ENCODE measurements at places on chromosomes 5 and 9.

DNA sequence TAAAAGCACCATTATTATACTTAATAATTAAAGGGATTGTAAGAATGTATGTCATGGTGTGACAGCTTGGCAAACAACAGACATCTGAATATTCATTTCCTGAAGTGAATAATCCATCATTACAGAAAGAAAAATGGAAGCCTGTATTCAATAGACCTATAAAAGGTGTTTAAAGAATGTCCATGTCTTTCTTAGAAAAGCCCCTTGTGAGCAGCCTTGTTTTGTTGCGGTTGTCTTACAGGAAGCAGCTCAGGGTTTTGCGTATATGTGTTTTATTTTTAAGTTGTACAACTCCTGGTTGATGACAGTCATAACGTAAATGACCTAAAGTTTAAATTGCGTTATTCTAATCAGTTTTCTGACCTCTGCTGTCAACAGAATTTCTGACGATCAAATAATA lies 53.8 kb downstream of the CAST start:
- no peak for DNase-seq

- DNase-seq, result no peak
Observed at GRCh38 chr5:109413458-109413857, 3.7 kb upstream of the PJA2 start.

- no peak for DNase-seq
Observed at GRCh38 chr5:178396796-178397720, 164.5 kb upstream of the PHYKPL start.

DNA sequence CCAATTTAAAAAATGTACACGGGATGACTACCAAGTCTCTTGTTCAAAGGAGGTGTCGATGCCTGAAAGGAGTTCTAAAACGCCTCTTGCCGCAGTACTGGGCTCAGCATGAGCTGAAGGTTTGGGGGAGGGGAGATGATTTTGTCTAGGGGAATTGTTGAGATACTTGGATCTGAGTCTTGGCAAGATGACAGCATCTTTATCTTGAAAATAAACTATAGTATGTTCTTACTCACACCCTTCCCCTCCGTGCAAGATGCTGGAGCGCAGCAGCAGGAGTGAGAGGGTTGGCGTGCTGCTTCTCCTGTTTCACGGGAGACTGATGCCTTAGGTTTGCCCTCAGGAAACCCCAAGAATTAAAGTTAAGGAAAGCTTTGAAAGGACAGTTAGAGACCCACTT lies 47.3 kb downstream of the FAM78A start:
- peak; percentile 59 for DNase-seq

DNA sequence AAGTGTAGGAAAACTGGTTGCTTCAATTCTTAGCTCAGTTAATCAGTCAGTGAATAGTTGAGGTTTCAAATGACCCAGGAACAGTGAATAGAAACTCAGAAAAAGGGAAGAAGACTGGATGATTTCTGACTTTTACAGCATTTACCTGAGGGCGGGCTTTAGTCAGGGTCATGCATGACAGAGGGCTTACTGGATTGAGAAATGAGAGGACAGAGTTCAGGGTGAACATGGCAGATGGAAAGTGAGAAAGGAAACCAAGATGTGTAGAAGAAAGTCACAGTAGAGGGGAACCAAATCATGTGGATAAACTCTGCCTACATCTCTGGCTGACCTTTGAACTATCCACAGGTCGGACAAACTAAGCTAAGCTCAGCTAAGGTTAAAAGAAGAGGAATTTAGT lies 596.0 kb downstream of the SEMA5A start:
- DNase-seq, result no peak

DNA sequence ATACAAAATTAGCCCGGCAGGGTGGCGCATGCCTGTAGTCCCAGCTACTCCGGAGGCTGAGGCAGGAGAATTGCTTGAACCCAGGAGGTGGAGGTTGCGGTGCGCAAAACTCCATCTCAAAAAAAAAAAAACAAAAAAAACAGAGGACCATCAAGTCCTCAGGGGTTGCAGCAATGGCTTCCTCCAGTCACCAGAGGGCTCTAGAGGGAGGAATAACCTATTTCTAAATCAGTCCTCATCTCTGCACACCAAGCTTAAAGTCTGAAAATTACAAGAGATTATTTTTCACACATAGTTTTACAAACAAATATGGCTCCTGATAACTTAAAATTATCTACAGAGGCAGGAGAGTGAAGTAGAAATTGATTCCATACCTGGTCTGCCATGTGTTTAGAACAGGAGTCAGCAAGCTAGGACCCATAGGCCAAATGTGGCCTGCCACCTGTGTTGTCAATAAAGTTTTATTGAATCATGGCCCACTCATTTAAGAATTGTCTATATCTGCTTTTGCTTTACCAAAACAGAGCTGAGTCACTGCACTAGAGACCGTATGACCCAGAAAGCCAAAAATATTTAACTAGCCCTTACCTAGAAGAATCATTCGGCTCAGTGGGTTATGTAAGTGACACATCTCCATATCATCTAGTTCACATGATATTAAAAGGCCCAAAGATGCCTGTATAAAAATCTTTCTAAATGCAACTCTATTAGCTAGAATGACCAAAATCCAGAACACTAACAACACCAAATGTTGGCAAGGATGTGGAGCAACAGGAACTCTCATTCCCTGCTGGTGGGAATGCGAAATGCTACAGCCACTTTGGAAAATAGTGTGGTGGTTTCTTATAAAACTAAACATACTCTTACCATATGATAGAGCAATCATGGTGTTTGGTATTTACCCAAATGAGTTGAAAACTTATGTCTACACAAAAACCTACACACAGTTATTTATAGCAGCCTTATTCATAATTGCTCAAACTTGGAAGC lies 207.7 kb downstream of the FRMD3 start:
- no peak for DNase-seq

DNA sequence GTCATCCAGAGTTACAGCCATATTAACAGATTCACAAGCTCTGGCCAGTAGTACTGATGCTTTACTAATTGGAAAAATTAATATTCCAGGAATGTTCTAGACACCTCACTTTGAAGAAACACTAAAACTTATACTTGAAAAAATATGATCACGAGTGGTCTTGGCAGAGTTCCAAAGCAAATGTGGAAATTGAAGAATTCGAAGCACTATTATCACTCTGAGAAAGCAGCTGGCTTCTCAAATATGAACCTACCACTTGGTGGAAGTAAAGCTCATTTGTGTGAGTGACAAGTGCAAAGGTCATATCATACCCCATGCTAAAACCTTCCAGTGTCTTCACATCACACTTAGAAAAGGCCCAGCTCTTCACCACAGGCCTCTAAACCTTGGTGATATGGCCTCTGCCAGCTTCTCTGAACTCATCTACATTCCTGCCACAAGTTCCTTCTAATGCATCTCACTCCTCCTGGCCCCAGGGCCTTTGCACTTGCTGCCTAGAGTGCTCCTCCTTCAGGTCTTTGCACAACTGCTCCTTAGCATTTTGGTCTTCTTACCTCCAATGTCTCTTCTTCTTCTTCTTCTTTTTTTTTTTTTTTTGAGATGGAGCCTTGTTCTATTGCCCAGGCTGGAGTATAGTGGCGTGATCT lies 175.7 kb upstream of the SMIM23 start:
- no peak for DNase-seq

GRCh38 chr9:27618066-27618465 lies 44.8 kb upstream of the C9orf72 start:
- DNase-seq, result no peak

GRCh38 chr5:161547406-161547737 lies 847 bp upstream of the GABRB2 start:
- DNase-seq, result no peak

GRCh38 chr9:20043035-20043434 lies 254.2 kb upstream of the SLC24A2 start:
- no peak for DNase-seq

DNA sequence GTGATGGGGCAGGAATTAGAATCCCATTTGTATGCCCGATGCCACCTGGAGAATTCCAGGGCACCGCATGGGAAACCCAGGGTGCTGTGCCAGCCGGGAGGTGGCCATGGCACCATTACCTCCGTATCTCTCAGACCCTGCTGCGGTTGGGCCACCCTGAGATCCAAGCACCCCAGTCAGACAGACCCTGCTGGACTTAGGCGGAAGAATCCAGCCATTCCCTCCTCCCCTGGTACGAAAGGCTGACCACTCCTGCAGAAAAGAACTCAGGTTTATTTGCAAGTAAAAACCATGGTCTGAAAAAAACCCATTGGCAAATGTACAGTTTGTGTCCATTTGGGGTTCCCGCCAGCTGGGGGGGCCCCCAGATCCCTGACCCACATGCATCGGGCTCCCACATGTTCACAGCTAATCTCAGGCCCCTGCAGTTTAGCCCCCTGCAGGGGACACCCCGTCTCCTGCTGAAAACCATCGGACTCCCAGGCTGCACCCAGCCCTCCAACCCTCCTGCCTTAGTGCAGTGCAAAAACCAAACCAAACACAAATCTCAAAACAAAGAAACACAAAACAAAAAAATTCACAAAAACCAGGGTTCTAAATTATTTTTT lies 23.6 kb upstream of the SARDH start:
- no peak for DNase-seq

DNA sequence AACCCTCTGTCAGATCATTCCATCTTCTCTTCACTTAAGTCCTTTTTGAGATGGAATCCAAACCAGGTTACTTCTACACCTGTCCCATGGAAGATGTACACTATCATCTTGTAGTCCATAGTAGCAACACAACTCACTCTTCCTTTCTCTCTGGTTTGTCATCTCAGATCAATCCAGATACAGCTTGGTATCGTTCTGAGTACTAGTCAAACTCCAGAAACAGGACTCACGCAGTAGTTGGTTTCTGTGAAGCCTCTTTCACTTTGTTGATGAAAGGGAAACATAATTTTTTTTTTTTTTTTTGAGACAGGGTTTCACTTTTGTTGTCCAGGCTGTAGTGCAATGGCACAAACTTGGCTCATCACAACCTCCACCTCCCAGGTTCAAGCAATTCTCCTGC lies 484.0 kb downstream of the PRDM9 start:
- no peak for DNase-seq

- DNase-seq, result no peak
Observed at GRCh38 chr9:14993901-14994554, 83.8 kb upstream of the FREM1 start.

DNA sequence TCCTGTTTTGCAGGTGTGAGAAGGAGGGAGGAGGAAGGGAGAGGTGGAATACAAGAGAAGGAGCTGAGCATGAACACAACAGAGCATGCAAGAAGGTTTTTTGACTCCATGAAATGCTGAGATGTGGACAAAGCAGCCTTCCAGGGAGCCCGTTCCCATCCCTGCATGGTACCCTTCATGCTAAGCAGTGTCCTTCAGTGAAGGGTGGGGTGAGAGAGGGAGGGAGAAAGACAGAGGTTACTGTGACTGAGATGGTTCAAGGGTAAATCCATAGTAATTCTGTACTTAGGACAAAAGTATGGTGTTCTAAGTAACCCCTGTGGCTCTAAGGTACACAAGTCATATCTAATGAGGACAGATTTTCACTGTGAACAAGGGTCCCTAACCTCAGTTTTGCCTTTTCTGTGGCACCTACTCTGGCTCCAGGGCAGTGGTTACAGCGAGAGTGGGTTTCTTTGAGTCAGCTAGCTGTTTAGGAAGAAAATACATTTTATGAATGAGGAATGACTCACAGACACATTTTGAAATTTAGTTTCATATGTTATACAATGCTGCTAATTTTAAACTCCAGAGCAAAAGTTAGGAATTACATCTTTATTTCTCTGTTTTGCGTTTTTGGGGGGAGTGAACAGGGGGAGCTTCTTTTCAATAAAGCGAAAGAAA lies 184.9 kb upstream of the SLC12A2 start:
- no peak for DNase-seq

DNA sequence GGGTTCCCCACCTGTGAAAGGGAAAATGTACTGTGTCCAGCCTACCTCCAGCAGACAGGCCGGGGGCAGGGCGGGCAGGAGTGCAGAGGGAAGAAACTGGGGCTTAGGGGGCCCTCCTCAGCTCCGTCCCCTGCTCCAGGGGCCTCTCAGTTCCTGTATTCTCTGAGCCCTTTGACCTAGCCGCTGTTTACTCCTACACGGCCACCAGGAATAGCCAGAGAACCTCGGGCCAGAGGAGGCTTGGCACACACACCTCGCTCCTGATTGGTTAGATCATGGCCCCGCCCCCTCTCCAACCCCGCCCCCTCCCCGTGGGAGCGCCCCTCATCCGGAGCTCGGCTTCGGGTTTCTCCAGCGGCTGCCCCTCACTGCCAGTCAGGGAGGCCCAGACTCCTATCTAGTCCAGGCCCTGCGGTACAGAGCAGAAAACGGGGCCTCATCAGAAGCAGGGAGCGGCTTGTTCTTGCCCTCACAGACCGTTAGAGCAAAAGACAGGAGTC lies 2.2 kb downstream of the ST6GALNAC6 start:
- peak; percentile 43 for DNase-seq

DNA sequence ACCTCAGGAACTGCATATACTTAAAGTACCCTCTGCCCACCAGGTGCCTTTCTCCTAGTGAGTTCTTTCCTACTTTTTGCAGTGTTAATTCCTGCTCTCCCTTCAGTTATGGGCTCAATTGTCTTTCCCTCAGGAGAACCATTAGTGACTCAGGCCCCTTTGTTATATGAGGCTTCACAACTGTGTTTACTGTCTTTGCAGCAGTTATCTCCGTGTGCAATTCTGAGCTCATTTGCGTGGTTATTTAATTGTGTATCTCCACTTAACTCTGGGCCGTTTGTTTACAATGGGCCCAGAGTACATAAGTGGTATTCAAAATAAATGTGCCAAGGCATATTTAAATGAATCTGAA lies 9.6 kb downstream of the FBXO38 start:
- DNase-seq, result no peak

- DNase-seq, result no peak
Observed at GRCh38 chr5:40678460-40679147, 1.1 kb upstream of the PTGER4 start.

- DNase-seq, result no peak
Observed at GRCh38 chr9:78986446-78986845, 585.3 kb upstream of the TLE4 start.

GRCh38 chr5:80042330-80042729 lies 7.2 kb downstream of the THBS4 start:
- DNase-seq, result no peak

GRCh38 chr9:122126331-122127261 lies 33.0 kb downstream of the NDUFA8 start:
- no peak for DNase-seq

DNA sequence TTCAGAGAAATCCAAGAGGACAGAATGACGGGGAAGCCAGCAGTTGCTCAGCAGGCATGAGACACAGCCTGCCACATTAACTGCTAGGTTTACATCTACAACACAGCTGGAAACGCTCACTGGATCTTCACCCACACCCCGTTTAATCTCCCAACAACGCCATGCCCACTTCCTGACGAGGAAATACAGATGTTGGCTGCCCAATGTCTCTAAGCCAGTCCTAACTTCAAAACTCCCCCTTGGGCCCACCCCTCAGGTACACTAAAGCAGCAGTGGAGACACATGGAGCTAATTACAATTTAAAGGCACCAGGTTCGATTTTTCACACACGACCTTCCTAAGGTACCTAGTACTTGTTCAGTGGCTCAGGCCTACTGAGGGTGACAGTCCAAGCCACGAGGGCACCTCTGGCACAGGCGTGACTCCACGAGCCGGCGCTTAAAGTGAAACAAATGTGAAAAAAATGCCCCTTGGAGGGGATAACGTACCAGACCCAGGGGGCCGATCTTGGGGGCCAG lies 904 bp downstream of the RPL12 start:
- peak; percentile 26 for DNase-seq

- DNase-seq, result no peak
Observed at GRCh38 chr9:128053560-128053959, 13.6 kb downstream of the NAIF1 start.
